ENCODE measurements at places on chromosomes 16 and 17. TPM values are rescaled to one million over a fixed set of nuclear protein-coding genes. Genes with fewer than 3 reads are reported as not detected.
A peak's percentile ranks its signal among the peaks of the same experiment; 100 is the strongest.

DNA sequence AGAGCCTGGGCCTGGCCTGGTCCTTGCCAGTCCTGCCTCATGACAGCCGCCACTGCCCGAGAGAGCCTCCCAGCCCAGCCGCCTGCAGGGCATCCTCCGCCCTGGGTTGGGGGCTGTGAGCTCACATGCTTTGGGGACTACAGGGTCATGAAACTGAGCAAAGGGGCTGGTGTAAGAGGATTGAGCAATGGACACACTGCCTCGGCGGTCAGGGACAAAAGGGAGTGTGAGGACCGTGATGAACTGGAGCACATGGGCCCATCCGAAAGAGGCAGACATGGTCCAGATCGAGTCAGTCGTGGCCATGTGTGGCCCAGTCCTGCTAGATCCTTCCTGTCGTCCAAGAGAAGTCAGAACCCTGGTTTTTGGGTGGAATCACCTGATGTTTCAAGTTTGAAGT is 52.3 kb downstream of the GSG1L start:
- no peaks in the 10 kb centered on the region for H3K4me1 ChIP-seq
- H3K36me3 ChIP-seq, result no peaks in the 10 kb centered on the region
- peaks cover 6% of the 10 kb centered on the region for H3K27me3 ChIP-seq
- no peak for DNase-seq

Gene FBXO39
- 0.36 TPM for total RNA-seq

Gene WRAP53
- total RNA-seq, result 35.0 TPM

GRCh38 chr16:80121522-80121909 is 419.3 kb upstream of the DYNLRB2 start:
- H3K27ac ChIP-seq, result no peak overlapping the region
- no peaks in the 10 kb centered on the region for H3K4me1 ChIP-seq
- H3K36me3 ChIP-seq, result no peaks in the 10 kb centered on the region
- H3K4me3 ChIP-seq, result no peak overlapping the region
- no peaks in the 10 kb centered on the region for H3K27me3 ChIP-seq
- no peak for DNase-seq

Gene KRTAP1-1
- total RNA-seq, result not detected

- no peak overlapping the region for H3K4me3 ChIP-seq
- DNase-seq, result no peak
- no peaks in the 10 kb centered on the region for H3K36me3 ChIP-seq
- no peak overlapping the region for H3K27ac ChIP-seq
- no peaks in the 10 kb centered on the region for H3K4me1 ChIP-seq
Observed at GRCh38 chr16:65725156-65725845, 603.4 kb upstream of the CDH11 start.

DNA sequence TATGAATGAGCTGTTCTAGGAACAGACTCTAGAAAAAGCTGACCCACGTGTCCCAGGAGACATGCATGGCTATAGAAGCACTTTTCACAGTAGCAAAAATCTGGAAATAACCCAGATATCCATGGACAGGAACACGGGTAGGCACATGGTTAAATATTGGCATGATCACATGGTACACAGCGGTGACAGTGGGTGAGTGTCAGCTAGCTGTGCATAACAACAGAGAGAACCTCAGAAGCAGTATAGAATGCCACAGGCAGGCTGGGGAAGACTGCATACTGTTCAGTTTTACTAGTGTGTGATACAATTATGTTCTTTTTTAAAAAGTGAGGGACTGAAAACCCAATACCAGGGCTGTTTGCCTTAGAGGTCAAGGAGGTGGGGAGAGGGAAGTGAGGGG is 31.4 kb downstream of the EPN2 start:
- no peak for DNase-seq
- no peak overlapping the region for H3K4me3 ChIP-seq
- no peaks in the 10 kb centered on the region for H3K36me3 ChIP-seq
- no peak overlapping the region for H3K27ac ChIP-seq

Gene ZNF785
- total RNA-seq, result 17.1 TPM

DNA sequence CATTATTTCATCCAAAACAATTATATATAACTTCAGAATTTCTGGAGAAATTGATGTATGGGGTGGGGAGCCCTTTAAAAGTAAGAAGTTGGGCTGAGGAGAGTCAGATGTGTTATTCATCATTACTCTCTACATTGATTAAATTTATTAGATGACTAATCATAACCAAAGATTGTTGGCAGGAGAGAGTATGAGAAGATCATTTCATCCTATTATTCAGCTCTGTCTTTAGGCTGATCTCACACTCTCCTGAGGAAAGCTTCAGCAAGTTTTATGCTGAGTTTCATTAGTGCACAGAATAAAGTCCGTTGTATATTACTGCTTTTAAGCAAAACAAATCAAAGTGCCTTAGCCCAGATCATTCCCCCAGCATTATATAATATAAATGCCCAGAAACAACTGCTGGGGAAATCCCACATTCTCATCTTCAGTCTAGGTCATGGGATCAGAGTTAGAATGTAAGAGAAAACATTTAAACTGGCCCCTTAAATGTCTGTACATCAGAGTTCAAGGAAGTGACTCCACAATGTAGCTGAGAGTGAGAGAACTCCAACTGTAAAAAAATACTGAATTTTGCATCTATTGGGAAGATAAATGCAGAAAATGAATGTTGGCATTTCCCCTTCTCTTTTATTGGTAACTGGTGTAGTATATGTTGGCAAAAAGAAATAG is 130.1 kb upstream of the HLF start:
- H3K36me3 ChIP-seq, result no peaks in the 10 kb centered on the region
- no peak overlapping the region for H3K27ac ChIP-seq
- no peaks in the 10 kb centered on the region for H3K4me1 ChIP-seq
- H3K4me3 ChIP-seq, result no peak overlapping the region
- H3K27me3 ChIP-seq, result no peaks in the 10 kb centered on the region

GRCh38 chr17:62827746-62828485 is 19.8 kb upstream of the MARCHF10 start:
- H3K36me3 ChIP-seq, result no peaks in the 10 kb centered on the region
- no peak overlapping the region for H3K27ac ChIP-seq
- peaks cover 5% of the 10 kb centered on the region for H3K27me3 ChIP-seq
- H3K4me3 ChIP-seq, result no peak overlapping the region
- DNase-seq, result no peak

GRCh38 chr17:66413559-66414520 is 111.4 kb downstream of the PRKCA start:
- peak overlapping the region; percentile 53 for H3K27ac ChIP-seq
- peaks cover 52% of the 10 kb centered on the region for H3K4me1 ChIP-seq
- no peak overlapping the region for H3K4me3 ChIP-seq
- H3K36me3 ChIP-seq, result peaks cover 11% of the 10 kb centered on the region

DNA sequence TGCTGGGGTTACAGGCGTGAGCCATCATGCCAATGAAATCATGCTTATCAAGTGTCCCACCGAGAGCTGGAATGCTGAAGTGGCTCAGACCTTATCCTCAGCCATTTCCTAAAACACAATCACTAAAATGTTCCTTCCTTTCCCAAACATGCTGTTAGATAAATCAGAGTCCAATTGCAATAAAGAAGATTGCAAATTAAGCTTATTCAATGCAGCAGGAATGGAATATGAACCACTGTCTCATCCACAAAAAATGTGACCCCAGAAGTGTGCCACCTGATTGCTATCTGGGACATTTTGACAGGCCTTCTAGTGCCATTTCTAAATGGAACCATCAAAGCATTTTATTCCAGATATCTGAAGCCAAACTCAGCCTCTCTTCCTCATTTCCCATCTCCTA is 205.5 kb upstream of the CDH11 start:
- H3K36me3 ChIP-seq, result no peaks in the 10 kb centered on the region
- H3K4me3 ChIP-seq, result no peak overlapping the region
- H3K27me3 ChIP-seq, result no peaks in the 10 kb centered on the region
- no peak for DNase-seq
- no peaks in the 10 kb centered on the region for H3K4me1 ChIP-seq
- H3K27ac ChIP-seq, result no peak overlapping the region

DNA sequence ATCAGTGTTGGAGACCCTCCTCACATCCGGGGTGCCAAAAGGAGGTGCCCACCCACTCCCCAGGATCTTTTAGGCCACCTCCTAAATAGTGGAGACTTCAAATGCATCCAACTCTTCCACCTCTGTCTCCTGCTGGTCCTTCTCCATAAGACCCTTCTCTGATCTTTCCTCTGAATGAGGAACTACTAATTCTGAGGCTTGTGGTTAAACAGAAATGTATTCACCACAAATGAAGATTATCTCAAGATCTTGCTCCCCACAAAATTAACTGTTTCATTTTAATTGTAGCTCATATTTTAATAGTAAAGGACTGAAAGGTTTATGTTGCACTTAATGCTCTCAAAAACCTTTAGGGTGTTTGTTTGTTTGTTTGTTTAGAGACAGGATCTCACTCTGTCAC is 34.1 kb downstream of the TLE7 start:
- no peaks in the 10 kb centered on the region for H3K36me3 ChIP-seq
- H3K4me1 ChIP-seq, result peaks cover 5% of the 10 kb centered on the region
- no peak overlapping the region for H3K27ac ChIP-seq
- no peak overlapping the region for H3K4me3 ChIP-seq

DNA sequence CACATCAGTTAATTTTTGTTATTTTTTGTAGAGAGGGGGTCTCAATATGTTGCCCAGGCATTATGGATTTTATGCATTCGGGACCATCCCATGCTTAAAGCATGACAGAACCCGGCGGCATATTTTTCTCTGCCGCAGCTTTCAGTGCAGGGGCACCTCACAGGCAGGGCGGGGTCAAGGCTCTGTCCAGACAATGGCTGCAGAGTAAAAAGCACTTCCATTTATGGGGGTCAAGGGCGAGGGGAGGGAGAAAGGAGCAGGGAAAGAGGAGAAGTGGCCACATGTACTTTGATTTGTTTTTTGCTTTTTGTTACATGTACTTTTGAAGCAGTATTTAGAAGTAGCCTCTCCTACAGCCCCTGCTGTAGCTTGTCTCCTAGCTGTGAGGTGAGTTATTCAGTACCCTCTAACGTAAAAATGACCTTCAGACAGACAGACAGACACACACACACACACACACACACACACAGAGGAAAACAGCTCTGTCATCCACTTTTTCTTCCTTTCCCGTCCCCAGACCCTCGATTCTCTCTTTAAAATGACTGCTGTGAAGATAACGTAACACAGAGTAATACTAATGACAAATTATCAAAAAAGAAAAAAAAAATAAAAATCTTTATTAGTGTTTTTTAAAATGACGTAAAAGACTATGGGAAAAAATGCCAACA is 856 bp upstream of the SCPEP1 start:
- no peak overlapping the region for H3K27ac ChIP-seq
- peaks cover 21% of the 10 kb centered on the region for H3K4me1 ChIP-seq
- peak overlapping the region; percentile 69 for H3K4me3 ChIP-seq
- H3K36me3 ChIP-seq, result no peaks in the 10 kb centered on the region
- peaks cover 31% of the 10 kb centered on the region for H3K27me3 ChIP-seq

DNA sequence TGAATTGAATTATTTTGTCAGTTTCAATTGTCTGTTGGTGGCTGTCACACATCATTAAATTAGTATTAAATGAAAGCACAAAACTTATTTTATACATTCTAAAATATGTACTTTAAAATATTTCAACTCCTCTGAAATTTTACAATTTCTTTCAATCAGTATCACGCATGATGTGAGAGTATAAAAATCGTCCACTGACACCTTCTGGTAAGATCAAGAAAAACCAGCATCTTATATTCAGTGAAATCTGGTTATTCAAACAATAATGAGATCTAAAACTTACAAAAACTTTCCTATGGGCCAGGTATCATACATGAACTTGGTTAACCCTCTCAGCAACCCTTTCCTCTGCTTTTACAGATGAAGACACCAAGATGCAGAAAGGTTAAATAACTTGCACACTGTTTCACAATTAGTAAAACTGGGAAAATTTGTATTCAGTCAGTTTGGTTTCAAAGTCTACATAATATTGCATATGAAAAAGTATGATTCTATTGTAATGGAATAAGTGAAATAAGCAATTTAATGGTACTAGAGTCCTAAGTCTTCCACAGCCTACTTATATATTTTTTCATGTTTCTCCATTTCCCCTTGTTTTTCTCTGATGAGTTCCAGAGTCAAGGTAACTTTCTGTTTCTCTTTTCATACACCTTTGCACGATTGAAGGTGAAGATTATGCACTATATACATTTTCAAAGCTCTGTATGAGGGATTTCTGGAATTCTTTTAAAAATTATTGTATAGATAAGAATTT is 58.7 kb downstream of the EFCAB5 start:
- DNase-seq, result no peak
- no peak overlapping the region for H3K27ac ChIP-seq
- H3K27me3 ChIP-seq, result peaks cover 5% of the 10 kb centered on the region
- peaks cover 11% of the 10 kb centered on the region for H3K4me1 ChIP-seq
- no peak overlapping the region for H3K4me3 ChIP-seq

Gene UNC13D
- 158 TPM for total RNA-seq
